ENCODE measurements at places on chromosomes 2 and 18.

GRCh38 chr2:135299658-135300244 is 231.3 kb downstream of the ZRANB3 start:
- DNase-seq, result no peak

- no peak for DNase-seq
These were observed 103.0 kb upstream of the TEX51 start for GRCh38 chr2:126795656-126796055.

GRCh38 chr2:39545957-39546356 is 108.9 kb upstream of the MAP4K3 start:
- DNase-seq, result no peak

GRCh38 chr2:216696751-216697560 is 1.6 kb upstream of the IGFBP5 start:
- DNase-seq, result no peak

DNA sequence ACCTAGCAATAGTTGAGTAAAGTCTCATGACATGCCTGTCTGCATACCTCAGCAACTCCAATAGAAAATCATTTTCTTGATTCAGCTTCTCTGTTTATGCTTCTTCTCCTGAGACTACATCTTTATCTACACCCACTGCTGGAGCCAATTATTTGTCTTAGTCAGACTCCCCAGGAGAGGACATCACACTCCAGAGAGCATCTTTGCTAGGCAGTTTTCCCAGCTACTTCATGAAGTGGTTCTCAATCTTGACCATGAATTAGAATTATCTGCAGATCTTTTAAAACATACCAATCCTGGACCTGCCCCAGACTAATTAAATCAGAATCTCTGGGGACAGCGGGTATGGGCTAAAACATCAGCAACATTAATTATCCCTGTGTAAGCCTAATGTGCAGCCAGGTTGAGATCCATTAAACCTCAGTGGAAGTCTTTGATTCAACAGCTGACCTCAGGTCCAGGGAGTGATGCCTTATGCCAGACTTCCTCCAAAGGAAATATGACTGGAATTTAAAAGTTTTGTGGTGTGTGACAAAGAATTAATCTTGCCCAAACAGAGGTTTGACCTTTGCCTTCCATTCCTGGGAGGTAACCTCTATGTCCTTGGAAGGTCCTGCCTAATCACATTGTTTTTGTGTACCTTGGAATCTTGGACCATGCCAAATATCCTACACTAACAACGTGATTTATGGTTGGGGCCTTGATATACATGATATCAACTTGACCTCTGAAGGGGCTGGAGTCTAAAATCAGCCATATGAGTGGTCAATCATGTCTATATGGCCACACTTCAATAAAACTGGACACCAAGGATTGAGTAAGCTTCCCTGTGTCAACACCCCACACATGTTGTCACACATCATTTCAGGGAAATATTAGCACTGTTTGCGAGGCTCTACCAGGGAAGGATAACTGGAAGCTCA is 99.3 kb upstream of the DNAJC10 start:
- DNase-seq, result no peak

DNA sequence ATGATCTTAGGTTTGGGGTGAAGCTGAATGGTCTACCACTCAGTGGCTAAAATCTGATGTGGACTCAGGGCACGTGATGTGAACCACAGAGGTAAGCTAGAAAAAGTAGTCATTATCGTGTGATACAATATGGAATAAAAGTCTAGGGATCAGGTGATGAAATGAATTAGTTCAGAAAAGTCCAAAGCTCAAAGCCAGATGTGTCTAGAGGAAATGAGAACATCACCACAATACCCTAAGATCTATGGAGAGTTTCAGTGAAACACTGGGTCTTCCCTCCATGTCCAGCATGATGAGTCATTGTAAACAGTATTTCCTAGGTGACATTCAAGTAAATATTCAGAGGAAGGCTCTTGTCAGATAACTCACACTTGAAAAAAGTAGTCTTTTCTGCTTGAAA is 1257.4 kb upstream of the ZEB2 start:
- no peak for DNase-seq

- no peak for DNase-seq
These were observed 321.3 kb upstream of the TFPI start for GRCh38 chr2:187875261-187876141.

DNA sequence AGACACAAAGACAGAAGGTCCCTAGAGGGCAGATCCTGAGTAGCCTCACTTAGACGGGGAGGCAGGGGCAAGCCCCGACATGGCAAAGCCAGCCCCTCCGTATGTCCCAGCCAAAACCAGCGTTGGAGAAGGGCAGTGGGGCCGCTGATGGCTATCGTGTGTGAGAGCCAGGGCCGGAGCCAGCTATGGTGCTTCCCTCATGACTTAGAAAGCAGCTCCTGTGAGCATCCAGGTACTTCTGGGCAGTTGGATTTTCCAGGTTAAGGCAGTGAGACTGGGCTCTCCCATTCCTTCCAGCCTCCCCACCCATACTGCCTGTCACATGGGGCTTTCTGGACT is 31.2 kb upstream of the ROCK2 start:
- DNase-seq, result no peak

DNA sequence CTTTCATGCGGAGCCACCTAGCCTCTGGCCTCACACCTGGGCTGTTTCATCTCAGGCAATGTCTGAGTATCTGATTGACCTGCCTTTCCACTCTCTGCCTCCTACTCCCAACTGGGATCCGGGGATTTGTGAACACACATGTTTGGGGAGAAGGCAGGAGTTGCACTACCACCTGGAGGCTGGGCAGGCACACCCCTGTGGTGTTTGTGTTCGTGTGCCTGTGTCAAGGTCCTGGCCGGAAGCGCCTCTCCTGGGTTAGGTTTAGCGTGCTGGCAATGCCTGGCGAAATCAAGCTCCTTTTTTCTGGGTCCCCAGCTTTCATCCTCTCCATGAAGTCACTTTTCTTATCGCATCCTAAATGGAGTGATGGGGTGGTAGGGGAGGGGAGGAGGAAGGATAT is 63.9 kb downstream of the GATA6 start:
- no peak for DNase-seq

DNA sequence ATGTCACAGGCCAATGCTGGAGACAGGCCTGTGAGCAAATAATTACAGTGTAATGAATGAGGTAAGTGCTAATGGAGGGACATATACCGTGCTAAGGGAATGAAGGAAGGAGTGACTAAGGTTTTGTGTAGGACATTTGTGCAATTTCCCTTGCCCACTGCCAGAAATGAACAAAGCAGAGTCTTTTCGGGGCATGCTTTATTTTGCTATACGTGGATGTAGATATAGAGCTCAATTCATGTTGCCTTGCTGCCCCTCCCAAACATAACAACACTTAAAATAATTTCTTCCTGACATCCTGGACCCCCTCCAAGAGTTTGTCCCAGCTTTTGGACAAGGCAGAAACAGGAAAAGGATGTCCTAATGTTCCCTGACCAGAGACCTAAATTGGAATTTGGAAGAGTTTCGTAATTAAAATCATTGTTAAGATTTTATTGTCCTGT is 23.7 kb upstream of the CD28 start:
- no peak for DNase-seq

- no peak for DNase-seq
These were observed 170.2 kb downstream of the PRKCE start for GRCh38 chr2:45821558-45822271.

- DNase-seq, result no peak
These were observed 132.3 kb upstream of the RIOK3 start for GRCh38 chr18:23320709-23321236.

DNA sequence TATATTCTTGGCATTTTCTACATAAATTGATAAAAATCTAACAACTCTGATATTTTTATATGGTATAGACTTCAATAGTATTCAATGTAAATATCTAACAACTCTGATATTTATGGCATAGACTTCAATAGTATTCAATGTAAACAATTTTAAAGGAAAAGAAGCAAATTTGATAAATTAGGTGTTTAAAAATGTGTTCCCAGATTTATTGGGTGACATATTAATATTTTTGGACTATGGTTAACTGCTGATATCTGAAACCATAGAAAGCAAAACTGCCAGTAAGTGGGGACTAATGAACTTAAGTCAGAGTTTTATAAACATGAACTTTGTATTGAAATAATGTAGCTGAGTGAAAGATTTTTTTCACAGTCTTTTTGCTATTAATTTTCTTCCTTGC is 1576.0 kb upstream of the DDX18 start:
- DNase-seq, result no peak

DNA sequence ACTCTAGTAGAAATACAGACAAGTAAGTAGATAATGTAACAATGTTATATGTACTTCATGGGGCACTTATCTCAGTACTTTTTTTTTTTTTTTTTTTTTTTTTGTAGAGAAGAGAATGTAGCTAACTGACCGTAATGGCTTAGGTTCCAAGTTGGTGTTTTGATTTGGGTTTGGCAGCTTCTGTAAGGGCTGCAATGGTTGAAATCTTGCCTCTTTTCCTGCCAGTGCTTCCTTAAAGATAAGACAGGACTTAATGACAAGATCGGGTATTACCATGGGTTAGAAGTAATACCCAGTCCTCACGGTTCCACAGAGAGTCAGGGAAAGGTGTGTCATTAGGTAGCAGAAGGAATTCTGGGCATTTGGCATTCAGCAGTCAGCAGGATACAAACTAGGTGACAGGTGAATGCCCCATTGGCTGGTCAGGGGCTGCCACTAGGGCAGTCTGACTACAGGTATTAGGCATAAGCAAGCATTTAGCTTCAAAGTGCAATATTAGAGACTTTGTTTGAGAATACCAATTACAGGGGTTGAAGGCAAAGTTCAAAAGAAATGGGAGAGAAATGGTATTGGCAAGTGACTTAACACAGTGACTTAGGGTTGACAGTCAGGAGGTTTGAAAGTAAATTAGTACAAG is 189.4 kb upstream of the RND3 start:
- no peak for DNase-seq

DNA sequence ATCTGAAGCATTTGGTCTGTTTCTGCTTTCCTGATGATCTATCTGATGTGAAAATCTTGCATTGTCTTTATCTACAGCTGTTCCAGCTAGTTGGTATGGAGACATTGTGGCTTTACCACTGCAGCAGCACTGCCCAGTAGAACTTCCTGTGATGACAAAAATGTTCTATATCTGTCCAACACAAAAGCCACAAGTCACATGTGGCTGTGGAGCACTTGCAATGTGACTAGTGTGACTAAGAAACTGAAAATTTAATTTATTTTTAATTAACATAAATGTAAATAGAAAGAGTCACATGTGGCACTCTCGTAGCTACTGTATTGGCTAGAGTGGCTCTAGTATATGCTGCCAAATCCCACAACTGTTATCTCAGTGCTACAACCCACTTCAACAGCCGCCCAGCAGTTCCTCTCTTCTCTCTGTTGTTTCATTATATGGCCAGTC is 425.7 kb downstream of the SETBP1 start:
- no peak for DNase-seq

- no peak for DNase-seq
These were observed 149.9 kb downstream of the LOXHD1 start for GRCh38 chr18:46506974-46507586.

GRCh38 chr2:105783972-105784371 is 39.3 kb downstream of the NCK2 start:
- no peak for DNase-seq

GRCh38 chr2:239956818-239957261 is 68.3 kb downstream of the NDUFA10 start:
- DNase-seq, result no peak

DNA sequence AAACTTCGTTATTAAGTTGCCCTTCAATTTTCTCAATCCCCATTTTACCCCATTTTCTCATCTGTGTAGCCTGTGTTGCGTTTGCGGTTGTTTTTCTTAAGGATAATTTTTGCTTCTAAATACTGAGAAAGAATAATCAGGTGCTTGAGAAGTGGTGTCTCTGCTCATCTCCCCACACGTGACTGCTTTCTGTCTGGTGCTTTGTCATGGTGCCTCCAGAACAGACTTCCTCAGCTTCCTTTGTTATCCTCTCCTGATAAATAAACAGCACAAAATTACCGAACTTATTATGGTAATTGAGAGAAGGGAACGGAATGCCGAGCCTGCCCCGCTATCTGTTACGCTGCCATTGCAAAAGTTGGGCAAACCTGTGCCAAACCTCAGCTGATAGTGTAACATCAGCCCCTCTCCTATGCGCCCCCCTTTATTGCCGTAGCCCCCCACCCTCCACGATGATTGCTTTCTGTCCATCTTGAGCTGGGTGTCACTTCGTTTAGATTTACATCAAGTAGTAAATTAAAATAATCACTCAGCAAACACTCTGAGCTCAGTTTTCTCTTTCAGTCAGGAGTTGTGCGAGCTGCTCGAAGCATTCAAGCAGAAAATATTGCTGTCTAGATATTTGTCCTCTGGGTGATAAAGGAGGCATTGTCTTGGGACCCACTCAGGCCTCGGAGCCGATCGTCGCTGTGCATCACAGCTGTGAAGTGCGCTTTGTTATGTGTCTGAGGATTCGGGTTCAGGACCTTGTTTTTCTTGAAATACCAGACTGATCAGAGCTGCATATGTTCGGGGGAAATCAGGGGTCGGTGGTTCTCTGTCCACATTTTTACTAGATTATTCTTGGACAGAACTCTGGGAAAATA is 1008.5 kb upstream of the FANCL start:
- no peak for DNase-seq

- DNase-seq, result no peak
These were observed 4.3 kb downstream of the PELI1 start for GRCh38 chr2:64139956-64140355.

GRCh38 chr18:32277549-32277948 is 87.7 kb downstream of the MEP1B start:
- no peak for DNase-seq

DNA sequence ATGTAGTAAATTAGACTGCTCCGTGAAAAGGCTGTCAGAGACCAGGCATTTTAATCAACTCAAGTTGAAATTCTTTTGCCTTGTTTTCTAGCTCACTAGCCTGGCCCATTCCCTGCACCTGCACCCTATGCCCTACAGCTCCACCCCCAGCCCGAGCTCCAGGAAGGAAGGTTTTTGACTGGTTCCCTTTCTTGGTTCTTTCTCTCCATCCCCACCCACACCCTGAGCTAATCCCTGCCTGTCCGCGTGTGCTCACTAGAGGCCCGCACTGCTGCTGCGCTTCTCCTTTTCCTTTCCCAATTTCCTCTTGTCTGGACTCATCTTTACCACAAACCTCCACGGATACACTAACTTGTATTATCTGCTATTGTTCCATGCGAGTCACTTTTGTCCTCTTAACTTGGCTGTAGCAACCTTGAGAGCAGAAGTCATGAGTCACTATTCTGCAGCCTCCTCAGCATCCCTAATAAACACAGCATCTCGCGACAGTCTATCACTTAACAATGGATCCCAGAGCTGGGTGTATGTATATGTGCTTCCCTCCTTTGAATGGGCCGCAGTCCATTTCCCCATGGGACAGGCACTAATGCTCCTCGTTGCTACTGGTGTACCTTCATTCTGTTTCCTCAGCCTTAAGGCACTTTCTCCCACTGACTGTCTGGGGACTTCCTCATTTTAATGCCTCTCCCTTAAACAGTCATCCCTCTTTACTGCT is 36.5 kb downstream of the COLEC12 start:
- no peak for DNase-seq

GRCh38 chr2:172101821-172102390 is 794 bp downstream of the DLX2 start:
- DNase-seq, result no peak

All from activated T-helper 1 cell treated with anti-CD3 and anti-CD28 coated beads, Interleukin-2, amount 50 U/mL, for 16 hours (primary cell).